HFF-Myc (cell line): ENCODE measurements at places on chromosomes 1 and 21.
A peak's percentile ranks its signal among the peaks of the same experiment; 100 is the strongest.

DNA sequence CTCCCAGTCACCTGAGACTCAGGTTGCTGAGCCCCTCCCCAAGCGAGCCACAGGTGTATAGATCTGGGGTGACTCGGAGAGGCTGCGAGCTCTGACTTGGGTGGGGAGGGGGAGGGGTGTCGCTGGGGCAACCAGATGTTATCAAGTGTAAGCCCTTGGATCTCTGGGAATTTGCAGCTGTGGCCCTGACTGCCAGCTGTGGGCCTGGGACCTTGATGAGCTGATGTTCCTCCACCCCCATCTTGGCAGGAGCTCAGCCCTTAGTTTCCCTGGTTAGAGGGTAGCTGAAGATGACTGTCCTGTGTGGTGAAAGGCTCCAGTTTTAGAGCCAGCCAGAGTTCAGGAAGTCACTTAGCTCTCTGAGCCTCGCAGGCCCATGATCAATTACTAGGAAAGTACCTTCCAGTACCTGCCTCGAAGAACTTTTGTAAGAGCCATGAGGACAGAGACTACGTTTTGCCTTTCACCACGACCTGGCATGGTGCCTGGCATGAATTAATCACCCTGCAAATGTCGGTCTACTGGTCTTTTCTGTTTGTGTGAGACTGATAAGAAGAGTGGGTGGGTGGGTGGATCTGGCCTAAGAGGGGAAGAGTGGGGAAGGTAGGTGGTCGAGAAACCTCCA lies 55.8 kb downstream of the YARS1 start:
- no peak for DNase-seq

DNA sequence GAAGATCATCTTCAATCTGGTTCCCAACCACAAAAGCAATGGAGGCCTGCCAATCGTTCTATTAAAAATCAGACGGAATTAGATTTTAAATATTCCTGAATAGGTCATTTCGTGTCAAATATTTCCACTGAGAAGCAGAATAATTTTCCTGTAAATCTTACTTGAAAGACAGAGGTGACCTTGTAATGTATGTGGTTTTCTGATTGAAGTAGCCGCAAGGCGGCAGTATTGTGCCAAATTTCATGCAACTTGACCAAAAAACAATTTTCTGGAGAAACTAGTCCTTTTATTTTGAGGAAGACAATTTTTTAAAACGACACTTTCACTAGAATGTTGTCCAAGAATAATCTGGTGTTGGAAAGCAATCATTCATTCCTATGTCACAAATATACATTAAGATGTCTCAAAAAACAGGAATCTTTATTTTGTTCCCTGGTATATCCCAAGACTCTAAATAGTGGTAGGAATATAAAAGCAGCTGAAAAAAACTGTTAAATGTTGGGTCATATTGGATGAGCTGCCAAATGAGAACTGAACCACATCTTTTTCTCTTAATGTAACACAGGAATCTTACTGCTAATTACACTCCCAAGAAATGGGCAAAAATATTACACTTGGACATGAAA lies 33.6 kb downstream of the SPAG17 start:
- DNase-seq, result peak; percentile 56

DNA sequence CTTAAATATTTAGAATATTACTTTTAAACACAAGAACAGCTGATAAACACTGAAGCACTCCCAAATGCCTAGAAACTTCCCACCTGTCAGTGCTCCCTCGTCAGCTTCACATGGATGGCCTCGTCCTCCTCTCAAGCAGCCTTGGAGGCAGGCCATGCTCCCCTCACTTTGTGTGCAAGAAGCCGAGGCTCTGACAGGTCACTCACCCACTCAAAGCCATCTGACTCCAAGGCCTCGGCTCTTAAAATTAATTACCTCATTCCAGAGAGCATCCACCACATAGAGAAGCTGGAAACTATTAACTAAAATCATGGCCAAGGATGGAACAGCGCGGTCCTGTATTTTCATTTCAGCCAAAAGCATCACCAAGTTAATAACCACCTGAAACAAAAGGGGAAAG lies 17.8 kb downstream of the LBR start:
- DNase-seq, result no peak

- no peak for DNase-seq
These were observed at the start of gene BACE2 for GRCh38 chr21:41167348-41168342. BACE2 (plus strand) TSS chr21:41168160; CDS start chr21:41168264, 104 bp downstream.

- no peak for DNase-seq
These were observed 12.6 kb downstream of the MTF1 start for GRCh38 chr1:37846647-37847339.

DNA sequence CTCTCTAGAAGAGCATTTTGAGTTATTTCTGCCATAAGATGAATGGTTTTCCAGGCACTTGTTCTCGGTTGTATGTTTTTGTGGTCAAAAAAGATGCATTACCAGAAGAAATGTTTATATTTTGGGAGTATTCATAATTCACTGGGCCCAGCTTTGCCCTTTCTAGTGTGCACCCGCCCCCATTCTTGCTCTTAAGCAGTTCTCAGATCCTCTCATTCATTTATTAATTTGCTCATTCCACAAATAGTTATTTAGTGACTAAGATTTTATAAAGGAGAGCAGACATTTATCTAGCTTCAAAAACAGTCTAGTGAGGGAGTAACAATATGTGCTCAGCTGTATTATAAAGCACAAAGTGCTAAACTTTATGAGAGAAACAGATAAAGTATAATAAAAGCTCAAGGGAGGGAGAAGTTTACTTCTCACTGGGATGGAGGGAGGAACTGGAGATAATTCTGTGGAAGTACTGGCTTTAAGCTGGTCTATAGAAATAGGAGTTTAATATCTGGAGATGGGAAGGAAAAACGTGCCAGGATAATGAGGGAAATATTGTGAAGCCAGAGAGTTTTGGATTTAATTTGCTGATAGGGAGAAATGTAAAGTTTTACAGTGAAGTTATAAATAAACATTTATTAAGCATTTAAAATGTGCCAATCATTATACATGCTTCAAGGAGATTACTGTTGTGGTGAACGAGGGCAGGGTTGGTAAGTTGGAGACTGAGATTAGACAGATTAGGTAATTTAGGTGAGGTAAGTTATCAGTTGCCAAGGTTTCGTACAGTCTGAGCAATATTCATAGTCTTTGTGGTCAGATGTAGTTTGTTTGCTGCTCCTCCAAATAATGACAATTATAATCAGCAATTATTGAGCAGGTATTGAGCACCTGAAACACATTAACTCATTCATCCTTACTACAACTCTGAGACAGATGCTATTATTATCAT lies 9.1 kb upstream of the MACF1 start:
- DNase-seq, result no peak

- no peak for DNase-seq
These were observed 97.0 kb downstream of the UBR4 start for GRCh38 chr1:19112891-19113696.

DNA sequence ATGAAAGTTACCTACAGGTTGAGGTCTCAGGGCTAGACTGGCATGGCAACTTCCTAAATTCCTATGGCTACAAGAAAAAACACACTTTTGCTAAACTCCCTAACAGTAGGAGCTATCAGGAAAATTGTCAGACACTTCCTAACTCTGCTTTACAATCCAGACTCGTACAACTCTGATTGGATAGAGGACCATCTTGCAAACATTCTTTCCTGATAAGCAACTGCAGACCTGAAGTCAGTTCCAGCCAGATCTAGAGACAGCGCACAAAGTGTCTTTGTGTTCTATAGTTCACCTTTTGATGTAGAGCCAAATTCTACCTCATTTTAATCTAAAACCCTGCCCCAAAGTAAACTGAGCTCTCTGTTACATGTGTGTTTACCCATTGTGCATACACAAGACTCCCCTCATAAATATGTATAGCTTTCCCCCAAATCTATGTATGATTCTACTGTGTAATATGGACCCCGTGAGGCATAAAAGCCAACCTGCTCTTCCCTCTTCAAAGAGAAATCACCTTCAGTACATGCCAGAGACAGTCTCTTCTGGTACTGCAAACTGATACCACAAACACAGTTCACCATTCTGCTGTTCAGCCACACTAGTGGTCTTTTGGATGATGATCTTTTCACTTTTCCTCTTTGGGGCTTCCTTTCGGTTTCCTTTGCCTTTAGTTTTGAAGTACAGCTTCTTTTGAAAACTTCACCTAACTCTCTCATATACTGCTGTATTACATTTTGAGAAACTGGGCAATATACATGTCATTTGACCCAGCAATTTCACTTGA lies 21.7 kb downstream of the ZP4 start:
- DNase-seq, result no peak

- no peak for DNase-seq
These were observed 274.4 kb downstream of the MATN1 start for GRCh38 chr1:30449003-30449402.
